ENCODE measurements at places on chromosomes 2 and 18.
A peak's percentile ranks its signal among the peaks of the same experiment; 100 is the strongest.

DNA sequence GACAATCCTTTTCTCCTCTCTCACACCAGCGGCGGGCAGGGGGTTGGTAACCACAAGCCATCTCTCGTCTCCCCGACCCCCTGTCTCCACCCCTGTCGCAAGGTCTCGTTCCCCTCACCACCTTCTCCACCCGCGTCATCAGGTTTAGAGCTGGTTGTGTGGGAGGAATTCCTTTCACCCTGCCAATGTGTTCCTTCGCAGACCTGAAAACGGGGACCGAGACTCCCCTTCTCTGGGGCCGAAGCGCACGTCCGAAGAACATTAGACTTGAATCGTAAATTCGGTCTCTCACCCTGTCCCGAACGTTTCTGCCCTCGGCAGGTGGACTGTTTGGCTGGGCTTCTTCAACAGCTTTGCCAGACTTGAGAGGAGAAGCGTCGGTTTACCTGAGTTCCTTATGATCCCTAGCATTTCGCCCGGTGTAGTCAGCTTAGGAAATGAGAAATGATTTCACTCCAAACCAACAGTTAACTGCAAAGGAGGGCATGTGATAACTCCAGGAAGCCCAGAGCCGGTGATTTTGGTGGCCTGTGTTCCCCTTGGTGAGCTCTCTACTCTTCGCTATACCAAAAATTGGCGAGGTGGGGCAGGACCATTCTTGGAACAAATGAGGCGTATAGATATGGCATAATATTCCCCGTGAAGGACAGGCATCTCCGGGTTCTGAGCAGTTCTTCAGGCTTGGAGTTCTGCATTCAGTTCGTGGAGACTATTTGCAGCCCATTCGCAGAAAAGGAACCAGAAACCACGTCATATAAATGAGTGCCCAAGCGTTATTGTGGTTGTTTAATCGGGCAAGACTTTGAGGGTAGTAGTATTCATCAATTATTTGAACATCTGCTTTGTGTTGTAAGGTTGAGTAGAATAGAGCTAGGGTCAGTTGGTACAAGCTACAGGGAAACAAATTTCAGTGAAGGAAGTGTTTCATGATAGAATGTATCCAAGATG, 694 bp downstream of the CFAP36 start:
- DNase-seq: no peak

DNA sequence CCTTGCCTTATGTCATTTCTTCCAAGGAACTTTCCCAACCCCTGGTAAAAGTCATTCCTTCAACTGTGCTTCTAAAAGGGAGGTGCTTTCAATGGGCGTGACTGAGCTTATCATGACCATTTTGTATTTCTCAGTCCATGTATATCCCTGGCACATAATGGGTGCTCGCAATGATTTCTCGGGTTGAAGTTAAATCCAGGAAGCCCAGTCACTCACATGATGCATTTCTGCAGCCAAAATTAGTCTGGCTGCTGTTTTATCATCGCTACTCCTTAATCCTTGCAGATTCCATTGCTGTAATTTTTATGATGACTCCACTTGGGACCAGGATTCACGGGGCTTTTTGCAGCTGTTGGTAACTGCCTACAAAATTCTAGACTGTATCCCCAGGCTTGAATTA, 25.9 kb upstream of the RFX8 start:
- no peak for DNase-seq

- peak; percentile 9 for DNase-seq
Observed at GRCh38 chr18:77250501-77250925, 865 bp downstream of the GALR1 start.

GRCh38 chr2:220585241-220585640, 957.8 kb downstream of the SLC4A3 start:
- DNase-seq: no peak

- DNase-seq: no peak
Observed at GRCh38 chr2:241108271-241109209, 6.5 kb upstream of the MTERF4 start.

DNA sequence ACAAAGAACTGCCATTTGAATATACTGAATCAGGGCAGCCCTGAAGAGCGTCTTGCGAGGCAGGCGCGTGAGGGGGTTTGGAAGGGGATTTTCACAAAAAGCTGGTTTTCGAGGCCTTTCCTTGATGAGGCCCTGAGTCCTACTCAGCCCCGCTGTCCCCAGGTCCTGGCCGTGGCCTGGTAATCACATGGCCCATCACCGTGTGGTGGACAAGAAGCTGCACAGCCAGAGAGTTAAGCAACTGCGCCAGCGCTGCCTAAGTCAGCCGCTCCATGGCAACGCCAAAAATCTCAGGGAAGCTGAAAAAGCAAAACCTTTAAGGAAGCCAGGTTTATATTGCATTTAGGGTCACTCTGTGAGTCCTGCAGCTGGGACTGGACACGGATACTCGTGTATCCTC, 341.2 kb upstream of the MYT1L start:
- DNase-seq: no peak

All from COR-L47 (cell line).